ENCODE measurements at places on chromosomes 4 and X.

GRCh38 chr4:157702831-157703230 is 470.0 kb downstream of the GASK1B start:
- DNase-seq: no peak

DNA sequence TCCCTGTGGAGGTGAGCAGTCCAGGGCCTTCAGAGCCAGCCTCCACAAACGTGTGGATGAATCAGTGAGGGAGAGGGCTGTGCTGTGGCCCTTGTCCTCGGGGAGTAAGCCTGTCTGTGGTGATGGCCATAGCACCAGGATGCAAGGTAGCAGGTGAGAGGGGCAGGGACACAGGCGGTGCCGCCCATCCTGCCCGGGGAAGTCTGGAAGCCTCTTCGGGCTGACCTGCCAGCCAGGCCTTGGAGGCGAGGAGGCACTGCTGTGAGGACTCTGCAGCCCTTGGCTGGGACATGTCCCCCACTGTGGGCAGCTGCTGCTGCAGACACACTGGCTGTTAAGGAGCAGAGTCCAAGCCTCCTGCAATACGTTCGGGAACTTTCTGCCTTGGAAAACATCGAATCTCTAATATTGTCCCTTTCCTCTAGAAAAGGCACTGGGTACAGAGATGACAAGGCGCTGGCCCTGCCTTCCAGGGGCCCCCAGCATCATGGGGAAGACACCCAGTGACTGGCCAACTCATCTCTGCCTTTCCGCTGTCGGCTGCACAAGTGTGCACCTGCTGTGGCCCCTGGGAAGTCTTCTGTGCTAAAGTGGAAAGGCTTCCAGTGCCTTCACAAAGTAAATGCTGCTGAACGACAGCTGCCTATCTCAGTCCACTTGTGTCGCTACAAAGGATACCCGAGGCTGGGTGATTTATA is 101.4 kb downstream of the ADRA2C start:
- DNase-seq: no peak

GRCh38 chr4:176277162-176277904 is 8.3 kb upstream of the ASB5 start:
- DNase-seq: no peak

- no peak for DNase-seq
Measured at GRCh38 chrX:103730796-103731493, 20.2 kb downstream of the TMEM31 start.

DNA sequence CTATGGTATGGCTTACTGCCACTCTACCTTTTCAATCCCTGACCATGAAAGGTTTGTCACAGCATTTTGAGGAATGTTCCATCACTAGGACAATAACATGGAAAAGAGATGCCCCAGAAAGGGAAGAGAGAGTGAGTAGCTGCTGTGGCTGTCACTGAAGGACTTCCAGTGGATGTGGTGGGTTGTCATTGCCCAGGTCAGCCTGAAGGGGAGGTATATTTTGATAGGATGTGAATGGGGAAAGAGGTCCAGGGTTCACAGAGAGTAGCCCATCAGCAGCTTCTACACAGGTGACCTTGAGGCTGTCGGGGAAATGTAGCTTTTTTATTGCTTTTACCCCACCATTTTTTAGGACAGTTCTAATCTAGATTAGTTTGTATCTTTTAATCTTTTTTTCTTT is 30.8 kb downstream of the MTM1 start:
- no peak for DNase-seq

- DNase-seq: no peak
Measured at GRCh38 chrX:85591536-85591935, 212.1 kb upstream of the POF1B start.

GRCh38 chr4:17597517-17597916 is 16.9 kb upstream of the MED28 start:
- no peak for DNase-seq

GRCh38 chr4:178198691-178199090 is 756.5 kb upstream of the AGA start:
- DNase-seq: no peak

GRCh38 chr4:126533146-126533805 is 1099.5 kb upstream of the INTU start:
- no peak for DNase-seq

DNA sequence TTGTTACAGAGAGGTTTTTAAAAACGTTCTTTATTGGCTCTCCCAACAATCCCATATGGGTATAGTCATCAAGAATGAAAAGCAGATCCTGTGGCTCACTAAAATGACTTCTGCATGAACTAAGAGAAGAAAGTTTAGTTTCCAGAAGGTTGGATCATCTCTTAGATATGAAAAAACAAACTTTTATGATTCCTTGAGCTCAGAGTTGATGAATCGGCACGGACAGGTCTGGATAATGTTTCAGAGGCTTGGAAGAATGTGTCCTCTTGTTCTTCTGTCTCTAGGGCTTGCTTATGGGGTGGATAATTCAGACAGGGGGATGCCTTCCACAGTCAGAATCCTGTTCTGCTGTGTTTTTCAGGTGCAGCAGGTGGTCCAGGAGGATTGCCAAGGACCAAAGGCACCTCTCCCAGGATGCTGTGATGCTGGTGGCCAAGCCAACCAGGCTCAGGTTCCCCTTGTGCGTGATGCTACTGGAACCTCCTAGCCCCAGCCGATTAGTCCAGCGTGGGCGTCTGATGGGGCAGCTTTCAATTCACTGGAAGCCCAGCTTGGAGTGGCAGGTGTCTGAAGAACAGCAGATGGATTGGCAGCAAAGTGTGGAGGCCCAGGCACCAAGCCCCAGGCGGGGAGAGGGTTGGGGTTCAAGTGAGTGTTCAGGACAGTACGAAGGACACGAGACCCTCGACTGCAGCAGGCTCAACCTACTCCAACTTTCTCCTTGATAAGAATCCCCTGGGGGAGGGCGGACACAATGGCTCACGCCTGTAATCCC is 30.3 kb downstream of the CCKAR start:
- no peak for DNase-seq

GRCh38 chr4:99651016-99651769 is 6.4 kb downstream of the C4orf54 start:
- DNase-seq: no peak

DNA sequence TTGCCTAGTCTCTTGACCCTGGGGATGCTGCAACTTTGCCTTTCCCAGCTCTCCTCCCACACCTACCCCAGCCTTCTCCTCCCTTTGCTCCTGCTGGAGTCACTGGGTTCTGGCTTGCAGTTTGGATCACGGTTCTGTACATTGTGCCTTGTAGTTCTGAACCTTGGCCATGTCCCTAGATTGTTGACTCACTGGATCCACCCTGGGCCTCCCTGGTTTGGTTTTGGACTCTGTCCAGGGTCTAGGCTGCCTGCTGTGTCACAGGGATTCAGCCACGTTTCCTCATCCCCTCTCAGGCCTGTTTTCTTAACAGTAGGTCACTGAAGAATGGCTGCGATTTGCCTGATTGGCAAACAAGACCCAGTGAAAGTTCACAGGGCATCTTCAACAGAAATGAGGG is 11.5 kb upstream of the GABRE start:
- no peak for DNase-seq

DNA sequence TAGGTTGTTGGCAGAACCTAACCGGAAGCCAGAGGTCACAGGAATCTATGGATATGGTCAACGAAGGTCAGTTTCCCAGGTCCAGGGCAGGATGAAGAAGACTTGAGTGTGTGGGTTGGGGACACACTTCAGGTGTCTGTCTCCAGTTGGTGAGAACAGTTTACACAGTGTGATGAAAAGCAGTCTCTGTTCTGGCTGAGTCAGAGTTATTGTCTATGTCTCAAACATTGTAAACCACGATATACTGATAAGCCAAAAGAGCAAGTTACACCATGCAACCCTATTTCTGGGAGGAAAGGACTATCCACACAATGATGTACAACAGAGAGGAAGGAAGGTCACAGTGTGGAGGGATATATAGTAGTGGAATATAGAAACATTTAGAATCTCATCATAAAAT is 187.1 kb upstream of the C1QTNF7 start:
- no peak for DNase-seq

Measured in stimulated activated CD4-positive, alpha-beta T cell treated with anti-CD3 and anti-CD28 coated beads, Interleukin-2, amount 100 ng/mL, for 4 hours (primary cell).